ENCODE measurements at places on chromosomes 1 and 21.
A peak's percentile ranks its signal among the peaks of the same experiment; 100 is the strongest.

GRCh38 chr1:11664336-11665065, 501 bp downstream of the FBXO6 start:
- DNase-seq: no peak

GRCh38 chr21:44667612-44668011, 885 bp upstream of the KRTAP12-2 start:
- DNase-seq: no peak

GRCh38 chr1:247906504-247907047, 11.2 kb downstream of the OR2W3 start:
- DNase-seq: peak; percentile 17

- DNase-seq: no peak
These were observed 42.5 kb downstream of the LAMC2 start for GRCh38 chr1:183228347-183229220.

DNA sequence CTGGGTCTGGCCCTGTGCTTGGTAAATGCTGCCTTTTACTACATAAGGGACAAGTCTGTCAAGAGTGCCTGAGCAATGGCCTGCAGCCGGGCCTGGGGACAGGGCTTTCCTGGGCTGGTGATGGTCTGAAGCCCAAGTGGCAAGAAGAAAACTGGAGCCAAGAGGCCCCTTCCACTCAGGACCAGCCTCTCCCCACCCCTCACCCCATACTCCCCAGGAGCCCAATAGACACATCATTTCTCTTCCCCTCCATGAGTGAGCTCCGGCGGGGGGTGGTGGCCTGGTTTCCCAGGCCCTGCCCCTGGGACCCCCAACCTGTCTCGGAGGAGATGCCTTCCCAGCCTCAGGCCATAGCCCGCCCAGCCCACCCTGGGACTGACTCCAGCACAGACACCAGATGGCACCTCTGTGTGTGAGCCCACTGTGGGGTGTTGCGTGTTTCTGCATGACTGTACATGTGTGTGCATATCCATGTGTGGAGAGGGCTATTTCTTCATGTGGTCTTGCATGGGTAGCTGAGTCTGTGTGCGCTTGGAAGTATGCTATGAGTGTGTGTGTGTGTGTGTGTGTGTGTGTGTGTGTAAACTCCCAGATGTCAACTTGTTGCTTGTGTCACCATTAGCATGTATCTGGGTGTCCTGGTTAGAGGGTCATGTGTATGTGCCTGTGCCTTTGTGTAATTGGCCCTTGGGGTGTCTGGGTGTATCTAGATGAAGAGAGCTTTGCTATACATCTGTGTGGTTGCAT, 14.3 kb upstream of the LRP8 start:
- DNase-seq: no peak

DNA sequence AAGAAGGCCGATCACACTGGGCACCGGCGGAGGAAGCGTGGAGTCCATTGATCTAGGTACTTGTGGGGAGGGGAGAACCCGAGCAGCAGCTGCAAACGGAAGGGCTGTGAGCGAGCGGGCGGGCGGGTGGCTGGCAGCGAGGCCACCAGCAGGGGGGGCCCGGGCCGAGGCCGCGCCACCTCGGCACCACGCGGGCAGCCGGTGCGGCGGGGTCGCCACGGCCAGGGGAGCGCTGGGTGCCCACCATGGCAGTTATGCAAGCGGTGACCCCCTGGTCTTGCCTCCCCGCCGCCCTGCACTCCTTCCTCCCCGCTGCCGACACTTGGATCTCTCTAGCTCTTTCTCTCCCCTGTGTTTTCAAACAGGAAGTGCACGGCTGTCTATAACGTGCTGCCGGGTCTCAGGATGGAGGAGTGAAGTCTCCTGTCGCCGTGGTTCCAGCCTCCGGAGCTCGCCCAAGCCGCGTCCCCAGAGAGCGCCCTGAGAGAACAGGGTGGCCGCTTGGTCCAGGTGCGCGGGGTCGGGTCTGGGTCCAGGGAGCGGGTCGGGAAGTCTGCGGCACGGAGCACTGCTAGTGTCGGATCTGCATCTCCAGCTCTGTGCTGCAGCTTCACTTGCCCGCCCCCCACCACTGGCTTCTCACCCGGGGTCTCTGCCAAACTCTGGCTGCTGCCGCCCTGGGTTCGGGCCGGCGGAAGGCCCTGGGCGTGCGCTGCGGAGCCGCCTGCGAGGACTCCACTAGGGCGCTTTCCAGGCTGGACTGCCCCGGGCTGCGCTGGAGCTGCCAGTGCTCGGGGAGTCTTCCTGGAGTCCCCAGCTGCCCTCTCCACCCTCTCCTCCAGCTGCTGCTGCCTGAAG, 22.7 kb downstream of the LRRC8D start:
- no peak for DNase-seq

DNA sequence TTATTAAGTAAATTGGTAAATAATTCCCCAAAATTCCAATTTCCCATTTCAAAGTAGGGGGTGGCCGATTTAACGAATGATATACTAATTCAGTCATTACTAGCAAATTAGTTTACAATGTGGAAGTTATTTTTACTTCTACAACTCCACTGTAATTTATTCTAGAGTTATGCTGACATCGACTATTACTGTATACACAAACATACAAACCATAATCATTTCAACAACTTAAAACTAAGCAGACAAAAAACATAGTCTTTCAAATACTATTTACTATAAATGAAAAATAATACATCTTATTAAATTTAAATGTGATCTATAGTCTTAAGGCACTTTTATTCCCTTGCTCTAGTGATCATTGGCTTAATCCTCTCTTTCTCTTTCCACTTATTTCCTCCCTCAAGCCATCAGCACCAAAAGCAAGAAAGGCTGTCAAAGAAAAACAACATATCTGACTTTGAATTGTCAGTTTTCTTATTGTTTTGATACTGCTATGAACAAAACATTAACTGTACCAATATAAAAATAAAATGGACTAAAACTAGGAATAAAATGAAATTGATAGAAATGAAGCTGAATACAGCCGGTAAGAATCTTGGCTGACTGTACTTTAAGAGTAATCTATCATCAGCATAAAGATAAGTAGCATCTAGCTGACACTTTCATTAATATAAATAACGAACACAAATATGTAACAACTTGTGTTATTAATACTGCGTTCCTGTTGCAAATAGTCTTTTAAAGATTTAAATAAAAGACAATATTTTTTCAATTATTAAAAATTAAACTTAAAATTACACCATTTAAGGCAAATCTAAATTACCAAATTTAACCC, 4.1 kb downstream of the CDC42BPA start:
- DNase-seq: no peak

DNA sequence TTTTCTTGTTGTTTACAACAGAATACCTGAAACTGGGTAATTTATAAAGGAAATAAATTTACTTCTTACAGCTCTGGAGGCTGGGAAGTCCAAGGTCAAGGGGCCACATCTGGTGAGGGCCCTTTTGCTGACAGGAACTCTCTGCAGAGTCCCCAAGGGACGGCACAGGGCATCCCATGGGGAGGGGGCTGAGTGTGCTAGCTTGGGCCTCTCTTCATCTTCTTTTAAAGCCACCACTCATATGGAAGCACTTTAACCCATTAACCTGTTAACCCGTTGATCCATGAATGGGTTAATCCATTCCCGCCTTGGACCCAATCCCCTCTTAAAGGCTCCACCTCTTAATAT, 76.3 kb downstream of the OBSCN start:
- no peak for DNase-seq

GRCh38 chr1:228784181-228784580, 48.9 kb downstream of the RHOU start:
- no peak for DNase-seq

DNA sequence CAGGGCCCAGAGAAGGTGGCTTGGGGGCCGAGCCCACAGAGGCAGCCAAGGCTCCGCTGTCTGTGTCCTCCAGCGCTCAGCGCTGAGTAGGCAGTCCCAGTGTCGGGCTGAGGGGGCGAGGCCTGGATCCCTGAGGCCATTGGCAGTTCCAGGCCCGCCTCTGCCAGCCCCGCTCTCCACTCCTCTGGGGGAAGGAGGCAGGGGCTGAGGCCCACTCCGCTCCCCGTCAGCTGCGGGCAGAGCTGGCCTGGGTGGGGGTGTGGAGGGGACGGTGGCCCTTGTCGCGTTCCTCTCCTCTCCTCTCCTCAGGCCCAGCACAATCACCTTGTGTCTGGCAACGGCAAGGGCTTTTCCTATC, 132.8 kb downstream of the CASZ1 start:
- DNase-seq: no peak

GRCh38 chr1:156836041-156836654, 19.5 kb upstream of the SH2D2A start:
- no peak for DNase-seq

- DNase-seq: no peak
These were observed 251.5 kb downstream of the BACH1 start for GRCh38 chr21:29550205-29550604.

GRCh38 chr21:36347962-36348328, 27.9 kb downstream of the MORC3 start:
- DNase-seq: no peak

GRCh38 chr21:29639366-29640079, 300.3 kb downstream of the GRIK1 start:
- DNase-seq: no peak

DNA sequence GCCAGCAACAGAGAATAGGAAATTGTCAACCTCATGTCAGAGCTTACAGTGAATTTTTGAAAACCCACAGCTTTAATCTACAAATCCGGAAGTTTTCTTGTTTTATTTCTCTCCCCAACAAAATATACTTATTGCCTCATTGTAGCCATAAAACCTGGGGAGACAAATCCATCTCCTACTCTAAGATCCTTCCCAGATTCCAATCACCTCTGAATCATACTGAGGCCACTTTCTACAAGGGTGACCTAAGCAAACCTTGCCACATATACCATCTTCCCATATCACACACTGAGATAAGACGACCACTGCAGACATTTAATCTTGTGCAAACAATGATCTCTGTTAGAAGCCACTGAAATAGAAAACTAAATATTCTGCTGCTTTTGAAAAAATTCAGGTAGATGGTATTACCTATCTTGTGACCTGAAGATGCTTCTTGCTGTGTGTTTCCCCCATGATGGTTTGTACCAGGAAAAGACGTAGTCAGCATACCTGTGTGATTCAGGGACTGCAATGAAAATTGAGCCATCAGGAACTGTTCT, 171.5 kb upstream of the DUSP10 start:
- no peak for DNase-seq

DNA sequence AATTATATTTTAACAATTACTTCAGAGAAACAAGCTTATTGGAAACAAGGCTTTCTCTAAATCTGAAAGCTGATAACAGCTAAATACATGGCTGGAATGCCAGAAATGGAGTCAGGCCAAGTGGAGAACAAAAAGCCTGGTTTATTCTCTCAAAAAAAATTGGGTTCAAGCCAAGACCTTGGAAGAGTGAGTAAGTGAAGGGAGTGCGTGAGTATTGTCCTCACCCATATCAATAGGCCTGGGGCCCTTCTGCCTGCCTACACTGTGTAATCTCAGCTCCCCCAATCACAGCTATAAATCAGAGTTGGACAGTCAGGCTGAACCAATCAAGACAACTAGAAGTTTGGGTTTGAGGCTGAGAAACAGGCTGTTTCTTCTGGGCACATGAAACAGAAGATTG, 7.4 kb downstream of the KYAT3 start:
- peak; percentile 83 for DNase-seq

GRCh38 chr1:107695341-107695740, 269.6 kb downstream of the VAV3 start:
- no peak for DNase-seq

GRCh38 chr1:6788946-6789345, 3.7 kb downstream of the CAMTA1 start:
- no peak for DNase-seq

GRCh38 chr1:67690411-67690810, 5.4 kb downstream of the GADD45A start:
- no peak for DNase-seq

GRCh38 chr1:10398734-10399443, at the start of gene PGD:
Gene PGD, plus strand, starts transcription at chr1:10399064. Its CDS starts 54 bp downstream, at chr1:10399118.
- peak; percentile 89 for DNase-seq

- DNase-seq: no peak
These were observed 24.8 kb upstream of the KCNE1 start for GRCh38 chr21:34536820-34537219.

GRCh38 chr1:42973286-42973685, 14.6 kb upstream of the SLC2A1 start:
- no peak for DNase-seq

- DNase-seq: no peak
These were observed 33.8 kb downstream of the DUSP10 start for GRCh38 chr1:221708076-221708571.

GRCh38 chr1:162036163-162036562, 12.5 kb upstream of the OLFML2B start:
- DNase-seq: no peak

DNA sequence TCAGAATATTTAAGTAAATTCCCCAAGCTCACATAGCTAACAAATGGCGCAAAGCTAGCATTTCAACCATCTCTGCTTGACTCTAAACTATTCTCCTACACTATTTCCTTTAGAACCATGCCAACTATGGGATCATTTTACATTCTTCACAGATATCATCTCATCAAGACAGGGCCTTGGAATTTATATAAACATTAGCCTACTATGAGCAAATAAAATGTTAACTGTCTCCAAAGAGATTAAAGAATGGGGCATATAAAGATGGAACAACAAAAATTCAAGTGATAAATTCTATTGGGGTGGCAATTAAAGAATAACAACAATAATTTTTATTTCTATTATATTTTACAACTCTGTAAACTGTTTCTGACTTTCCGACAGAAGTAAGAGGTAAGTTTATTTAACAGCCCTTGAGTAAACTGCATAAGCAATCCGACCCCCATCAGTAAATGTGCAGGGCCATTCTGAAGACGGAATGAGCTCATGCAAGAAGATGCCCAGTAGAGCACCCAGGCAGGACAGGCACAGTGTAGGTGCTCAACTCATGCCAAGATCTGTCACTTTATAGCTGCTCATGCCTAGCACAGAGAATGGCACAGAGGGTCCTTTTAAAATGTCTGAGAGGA, 261.9 kb downstream of the VAV3 start:
- DNase-seq: no peak

GRCh38 chr1:234096161-234096770, 191.8 kb downstream of the SLC35F3 start:
- DNase-seq: no peak

DNA sequence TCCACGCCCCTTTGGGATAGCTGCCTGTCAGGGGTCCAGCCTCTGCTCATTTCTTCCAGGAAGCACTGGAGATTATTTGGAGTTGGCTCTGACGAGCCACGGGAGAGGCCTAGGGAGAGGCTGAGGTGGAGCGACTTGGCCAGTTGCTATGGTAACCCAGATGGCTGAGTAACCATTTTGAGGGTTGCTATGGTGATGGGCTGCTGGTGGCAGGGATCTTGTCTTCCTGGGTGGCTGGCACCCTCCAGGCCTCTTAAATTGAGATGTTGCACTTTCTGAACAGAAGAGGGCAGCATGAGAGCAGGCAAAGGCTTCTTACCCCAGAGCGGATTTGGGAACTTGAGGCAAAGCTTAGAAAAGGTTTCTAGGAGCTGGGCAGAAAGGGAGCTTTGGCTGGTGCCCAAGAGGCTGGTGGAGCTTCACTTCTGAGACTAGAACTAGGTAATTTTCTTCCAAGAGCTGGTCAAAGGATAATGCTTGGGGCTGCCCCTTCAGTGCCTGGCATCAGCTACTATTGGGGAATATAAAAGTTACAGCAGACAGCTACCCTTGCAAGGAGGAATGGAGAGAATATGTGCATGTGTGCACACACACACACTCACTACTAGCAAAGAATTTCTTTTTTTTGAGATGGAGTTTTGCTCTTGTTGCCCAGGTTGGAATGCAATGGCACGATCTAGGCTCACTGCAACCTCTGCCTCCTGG, 72.5 kb downstream of the NDUFS5 start:
- no peak for DNase-seq

Measured in non-pigmented ciliary epithelial cell (primary cell).